ENCODE measurements at places on chromosomes 1 and 21.

GRCh38 chr1:185453496-185454192, 136.6 kb upstream of the IVNS1ABP start:
- no peak for DNase-seq

DNA sequence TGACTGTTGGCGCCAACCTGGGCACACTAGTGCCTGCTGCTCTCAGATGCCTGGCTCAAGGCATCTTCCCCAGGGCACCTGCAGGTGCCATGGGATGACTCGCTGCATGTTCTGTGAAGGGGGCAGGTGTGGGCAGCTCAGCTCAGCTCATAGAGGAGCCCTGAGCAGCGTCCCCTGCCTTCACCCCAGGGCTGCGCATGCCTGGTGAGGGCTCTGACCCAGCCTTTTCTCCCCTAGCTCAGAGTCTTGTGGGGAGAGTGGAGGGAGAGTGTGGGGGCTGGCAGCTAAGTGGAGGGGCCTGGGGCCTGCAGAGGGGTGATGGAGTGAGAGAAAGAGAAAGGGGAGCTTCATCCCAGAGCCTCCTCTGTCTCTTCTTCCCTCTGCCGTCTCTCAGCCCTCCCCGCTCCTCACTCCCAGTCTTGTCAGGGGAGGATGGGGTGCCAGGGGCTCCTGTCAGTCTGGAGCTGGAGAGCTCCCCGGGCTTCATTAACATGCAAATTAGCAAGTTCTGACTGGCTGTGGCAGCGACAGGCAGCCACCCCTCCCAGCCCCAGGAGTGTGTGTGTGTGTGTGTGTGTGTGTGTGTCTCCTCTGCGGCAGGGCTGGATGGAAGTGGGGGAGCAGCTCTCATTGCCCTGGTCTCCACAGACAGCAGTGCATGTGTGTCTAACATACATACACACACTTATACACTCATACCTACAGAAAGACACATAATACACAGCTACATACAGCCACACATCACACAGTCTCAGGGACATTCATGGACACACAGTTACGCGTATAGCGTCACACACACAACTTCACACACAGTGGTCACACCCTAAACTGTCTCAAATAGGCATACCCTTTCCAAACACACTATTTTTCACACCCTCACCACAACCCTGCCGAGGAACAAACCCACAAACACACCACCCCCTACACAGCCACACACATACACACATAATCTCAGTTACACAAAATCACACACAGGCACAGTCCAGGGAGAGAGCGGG, 34.0 kb downstream of the FOXO6 start:
- no peak for DNase-seq

DNA sequence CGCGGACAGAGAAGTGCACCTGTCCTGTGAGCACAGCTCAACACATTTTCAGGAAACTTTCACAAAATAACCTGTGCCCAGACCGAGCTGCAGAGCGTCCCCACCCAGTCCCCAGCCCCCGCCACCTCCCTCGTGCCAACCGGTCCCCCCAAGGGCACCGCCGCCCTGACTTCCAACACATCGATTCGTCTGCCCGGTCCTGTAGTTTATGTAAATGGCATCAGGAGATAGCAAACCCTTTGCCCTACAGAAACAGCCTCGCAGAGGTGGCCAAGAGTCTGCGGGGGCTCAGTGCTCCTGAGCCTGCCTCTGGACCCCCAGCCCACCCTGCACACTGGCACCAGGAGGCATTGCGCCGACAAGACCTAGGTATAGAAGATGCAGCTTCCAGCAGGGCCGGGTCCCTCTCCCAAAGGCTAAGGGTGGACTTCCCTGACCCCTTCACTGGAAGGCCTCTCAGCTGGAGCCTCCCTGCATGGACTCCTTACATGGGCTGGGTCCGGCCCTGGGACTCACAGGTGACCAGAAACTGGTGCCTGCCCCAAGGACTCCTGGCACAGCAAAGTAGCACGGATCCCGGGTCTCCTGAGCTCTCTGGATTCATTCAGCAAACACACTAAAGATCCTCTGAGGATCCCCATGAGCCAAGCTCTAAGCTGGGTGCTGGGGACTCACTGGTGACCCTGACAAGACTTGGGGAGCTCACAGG, 6.6 kb upstream of the PLEKHG5 start:
- no peak for DNase-seq

DNA sequence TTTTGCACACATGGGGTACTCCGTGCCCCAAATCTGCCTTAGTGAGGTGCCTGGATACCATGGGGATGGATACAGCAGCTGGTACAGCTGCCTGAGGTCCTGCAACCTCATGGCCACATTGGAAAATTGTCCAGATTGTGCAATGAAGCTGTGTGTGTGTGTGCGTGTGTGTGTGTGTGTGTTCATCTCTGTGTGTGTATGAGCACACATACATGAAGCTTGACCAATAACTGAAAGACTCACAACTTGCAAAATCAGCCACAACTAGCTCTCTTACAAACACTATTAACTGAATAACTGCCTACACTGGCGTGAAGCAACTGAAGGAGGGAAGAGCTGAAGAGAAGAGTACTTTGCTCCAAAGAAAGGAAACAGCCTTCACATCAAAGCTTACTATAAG, 78.1 kb downstream of the ERG start:
- DNase-seq, result no peak

DNA sequence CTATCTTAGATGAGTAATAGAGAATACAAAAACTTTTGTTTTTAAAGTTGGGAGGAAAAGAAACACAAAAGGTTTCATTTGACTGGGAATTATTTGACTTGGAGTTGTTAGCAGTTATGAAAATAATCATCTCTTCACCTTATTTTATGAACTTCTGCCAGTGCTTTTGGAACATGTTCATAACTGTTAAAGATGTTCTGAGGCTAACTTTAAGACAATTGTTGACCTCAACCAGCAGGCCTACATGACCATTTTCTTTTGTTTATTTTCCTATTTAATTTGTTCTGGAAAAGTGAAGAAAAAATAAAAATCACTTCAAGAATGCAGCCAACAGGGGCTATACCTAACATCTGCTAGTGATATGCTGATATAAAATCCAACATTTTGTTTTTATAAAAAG, 37.4 kb downstream of the JAM2 start:
- DNase-seq, result no peak

GRCh38 chr1:112502826-112503225, 5.9 kb upstream of the WNT2B start:
- DNase-seq, result no peak

GRCh38 chr1:235878082-235878811, 11.5 kb upstream of the LYST start:
- no peak for DNase-seq

- DNase-seq, result no peak
These were observed 24.3 kb downstream of the KIAA1614 start for GRCh38 chr1:180937012-180937372.

- no peak for DNase-seq
These were observed 345.0 kb downstream of the NPHP4 start for GRCh38 chr1:5647234-5647633.

- no peak for DNase-seq
These were observed 101.9 kb upstream of the ZNF644 start for GRCh38 chr1:91123773-91124172.
